Renal pelvis (tissue), 12 donors: ENCODE measurements at places on chromosomes 2 and 18.

DNA sequence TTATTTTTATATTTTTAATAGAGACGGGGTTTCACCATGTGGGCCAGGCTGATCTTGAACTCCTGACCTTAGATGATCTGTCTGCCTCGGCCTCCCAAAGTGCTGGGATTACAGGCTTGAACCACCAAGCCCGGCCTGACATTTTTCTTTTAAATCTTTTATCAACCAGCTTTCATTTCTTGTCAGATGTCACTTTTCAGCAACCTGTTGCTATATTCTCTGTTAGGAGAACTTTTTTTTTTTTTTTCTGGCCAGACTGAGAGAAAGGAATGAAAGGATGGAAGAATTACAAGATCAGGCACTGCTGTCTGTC lies 146.3 kb downstream of the TGIF1 start:
- no peak for DNase-seq

- no peak for DNase-seq
Measured at GRCh38 chr2:36573165-36573564, 24.8 kb downstream of the FEZ2 start.

GRCh38 chr2:223727562-223727961 lies 109.8 kb downstream of the AP1S3 start:
- peak; percentile 35 for DNase-seq

DNA sequence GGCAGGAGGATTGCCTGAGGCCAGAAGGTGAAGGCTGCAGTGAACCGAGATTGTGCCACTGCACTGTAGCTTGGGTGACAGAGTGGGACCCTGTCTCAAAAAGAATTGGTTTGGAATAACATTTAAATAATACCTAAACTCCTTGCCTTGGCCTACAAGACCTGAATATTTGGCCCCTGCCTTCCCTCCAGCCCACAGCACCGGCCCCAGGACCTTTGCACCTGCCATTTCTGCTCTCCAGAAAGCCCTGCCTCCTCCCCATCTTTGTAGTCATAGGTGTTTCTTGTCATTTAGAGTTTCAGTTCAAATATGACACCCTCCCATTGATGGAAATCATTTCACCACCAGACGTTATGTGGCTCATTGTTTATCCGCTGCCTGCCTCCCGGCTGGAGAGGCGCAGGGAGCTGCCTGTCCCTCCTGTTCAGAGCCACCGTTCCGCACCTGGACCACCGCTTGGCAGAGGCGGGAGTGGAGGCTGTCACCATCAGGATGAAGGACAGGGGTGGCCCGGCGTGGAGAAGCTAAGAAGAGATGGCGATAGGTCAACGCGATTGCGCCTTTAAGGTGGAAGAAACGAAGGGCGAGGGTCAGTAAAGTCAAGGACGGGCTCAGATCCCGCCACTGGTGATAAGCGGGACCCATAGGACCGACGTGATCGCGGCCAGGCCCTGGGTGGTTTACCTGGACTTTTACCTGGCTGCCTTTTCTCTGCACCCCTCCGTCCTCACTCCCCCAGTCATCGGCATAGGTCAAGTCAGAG lies 638 bp upstream of the LPIN1 start:
- DNase-seq = no peak

GRCh38 chr2:81481994-81482368 lies 1177.4 kb upstream of the LRRTM1 start:
- no peak for DNase-seq

GRCh38 chr2:204015118-204015843 lies 78.7 kb downstream of the ICOS start:
- DNase-seq = no peak

DNA sequence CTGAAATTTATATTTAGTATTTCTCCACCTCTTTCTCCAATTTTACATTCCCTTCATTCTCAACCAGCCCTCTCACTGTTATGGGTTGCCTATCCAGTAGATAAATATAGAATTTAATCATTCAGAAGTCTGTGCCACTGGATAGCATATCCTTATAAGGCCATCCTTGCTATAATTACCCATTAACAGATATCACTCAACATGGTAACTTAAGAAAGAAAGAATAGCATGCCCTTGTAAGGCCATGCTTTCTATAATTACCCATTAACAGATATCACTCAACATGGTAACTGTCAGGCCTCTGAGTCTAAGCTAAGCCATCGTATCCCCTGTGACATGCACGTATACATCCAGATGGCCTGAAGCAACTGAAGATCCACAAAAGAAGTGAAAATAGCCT lies 1137.4 kb upstream of the FAM98A start:
- no peak for DNase-seq

- DNase-seq = no peak
Measured at GRCh38 chr2:219167997-219168396, 1.8 kb downstream of the SLC23A3 start.

GRCh38 chr18:29430416-29430815 lies 1253.5 kb upstream of the CDH2 start:
- no peak for DNase-seq

DNA sequence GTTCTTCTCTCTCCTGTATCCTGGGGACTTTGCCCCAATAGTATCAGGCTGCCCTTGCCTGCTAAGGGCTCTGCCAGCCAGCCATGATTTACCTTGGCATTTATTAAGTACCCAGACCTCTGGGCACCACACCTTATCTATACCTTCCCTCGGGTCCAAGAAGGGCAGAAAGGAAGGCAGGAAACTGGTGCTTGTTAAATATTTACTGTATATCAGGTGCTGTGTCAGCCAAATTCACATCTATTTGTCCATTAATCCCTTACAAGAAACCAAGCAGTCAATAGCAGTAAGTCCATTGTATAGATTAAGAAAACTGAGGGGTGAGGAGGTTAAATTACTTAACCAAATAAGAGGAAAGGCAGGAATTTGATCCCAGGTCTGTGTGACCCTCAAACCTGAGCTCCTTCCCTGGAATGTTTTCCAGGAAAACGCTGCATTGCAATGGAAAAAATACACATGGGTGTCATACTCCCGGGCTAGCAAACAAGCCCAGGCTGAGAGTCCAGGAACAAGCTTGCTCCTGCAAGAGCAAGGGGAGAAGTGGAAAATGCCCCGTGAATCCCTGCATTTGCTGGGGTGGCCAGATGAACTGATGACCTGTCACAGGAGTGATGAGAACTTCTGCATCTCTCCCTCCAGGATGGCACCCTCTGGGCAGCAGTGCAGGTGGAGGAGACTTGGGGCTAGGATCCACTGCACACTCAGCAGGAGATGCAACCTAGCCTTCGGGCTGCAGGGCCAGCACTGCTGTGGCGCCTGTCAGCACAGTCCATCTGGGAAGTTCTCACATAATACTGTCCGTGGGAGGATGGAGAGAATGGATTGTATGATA lies 30.4 kb downstream of the CIB4 start:
- no peak for DNase-seq

GRCh38 chr2:53744395-53745065 lies 23.1 kb upstream of the CHAC2 start:
- DNase-seq = no peak

- DNase-seq = no peak
Measured at GRCh38 chr2:158578703-158579330, 122.1 kb downstream of the PKP4 start.

- no peak for DNase-seq
Measured at GRCh38 chr2:219009294-219009693, 16.1 kb upstream of the CRYBA2 start.

DNA sequence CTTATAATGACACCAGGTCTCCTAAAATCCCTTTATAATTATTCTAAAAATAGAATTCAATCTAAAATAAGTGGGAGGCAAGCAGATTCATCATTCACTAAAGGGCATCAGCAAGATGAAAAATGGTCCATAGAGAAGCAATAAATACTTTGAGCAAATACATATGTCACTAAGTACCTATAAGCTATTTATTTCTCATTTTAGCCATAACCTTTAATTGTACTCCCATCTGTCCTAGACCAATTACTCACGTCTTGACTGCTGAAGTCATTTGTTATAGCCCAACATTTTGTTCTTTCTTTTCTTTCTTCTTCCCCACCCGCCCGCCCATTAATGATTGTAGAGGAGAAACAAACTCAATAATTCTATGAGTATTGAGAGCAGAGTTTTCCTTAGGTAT lies 105.7 kb downstream of the MAP2 start:
- DNase-seq = no peak

DNA sequence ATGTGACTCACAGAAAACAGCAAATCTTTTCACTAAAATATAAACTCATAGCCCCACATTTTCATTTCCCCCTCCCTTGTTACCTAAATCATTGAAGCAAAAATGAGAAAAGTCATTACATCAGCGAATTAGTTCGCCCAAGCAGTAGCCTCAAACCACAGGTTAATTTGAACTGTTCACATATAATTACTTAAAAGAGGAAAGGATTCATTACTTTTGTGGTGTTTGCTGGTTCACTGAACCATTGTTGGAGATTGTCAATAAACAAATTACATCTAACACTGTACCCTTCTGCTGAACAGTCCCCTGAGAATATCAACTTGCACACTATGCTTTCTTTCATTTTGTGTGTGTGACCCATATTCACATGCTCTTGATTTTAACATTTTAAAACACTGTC lies 238.7 kb downstream of the ERBB4 start:
- DNase-seq = no peak

- DNase-seq = no peak
Measured at GRCh38 chr18:35507192-35507591, 9.4 kb upstream of the INO80C start.

- DNase-seq = no peak
Measured at GRCh38 chr2:3114406-3115185, 263.0 kb downstream of the EIPR1 start.
